Motor neuron (in vitro differentiated cells): ENCODE measurements at places on chromosomes 1 and 21. TPM values are rescaled to one million over a fixed set of nuclear protein-coding genes. Genes with fewer than 3 reads are reported as not detected.

Gene CA6
- total RNA-seq = 0.19 TPM in 1 of 2 replicates, not detected in the other

GRCh38 chr1:10495952-10496351 is 21.2 kb downstream of the PEX14 start:
- ATAC-seq = no peak

GRCh38 chr1:21357161-21357560 is 66.9 kb upstream of the ECE1 start:
- ATAC-seq = no peak

DNA sequence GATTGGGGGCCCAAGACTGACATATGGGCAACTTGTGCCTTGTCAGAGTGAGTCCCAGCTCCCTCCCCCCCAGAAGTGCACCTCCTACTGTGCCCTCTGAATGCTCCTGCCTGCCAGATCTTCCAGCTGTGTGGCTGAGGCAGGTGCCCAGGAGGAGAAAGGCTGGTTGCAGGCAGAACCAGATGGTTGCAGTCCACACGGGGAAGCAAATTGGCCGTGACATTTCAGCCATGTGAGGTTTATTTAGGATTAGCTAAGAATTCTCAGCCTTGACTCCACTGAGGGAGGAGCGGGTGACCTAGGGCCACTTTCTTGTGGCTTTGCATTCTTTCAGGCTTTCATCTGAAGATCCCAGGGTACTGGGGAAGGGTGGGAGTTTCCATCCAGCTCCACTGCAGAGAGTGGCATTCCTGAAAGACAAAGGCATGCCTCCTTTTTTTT is 33.8 kb downstream of the PEX14 start:
- peak; percentile 20 for ATAC-seq

- no peak for ATAC-seq
These were observed 29.4 kb upstream of the EPS8L3 start for GRCh38 chr1:109793089-109793485.

GRCh38 chr21:45895778-45896370 is 85.7 kb upstream of the COL6A1 start:
- ATAC-seq = no peak
